ENCODE measurements at places on chromosomes 6 and 20. TPM values are rescaled to one million over a fixed set of nuclear protein-coding genes. Genes with fewer than 3 reads are reported as not detected.

GRCh38 chr6:118507636-118508035, 40.5 kb upstream of the PLN start:
- H3K27ac ChIP-seq = no peak overlapping the region
- no peak overlapping the region for H3K4me3 ChIP-seq
- no peaks in the 10 kb centered on the region for H3K27me3 ChIP-seq
- H3K4me1 ChIP-seq = no peaks in the 10 kb centered on the region
- H3K36me3 ChIP-seq = peaks cover 6% of the 10 kb centered on the region

GRCh38 chr6:91476000-91476399, 889.1 kb upstream of the MAP3K7 start:
- H3K4me1 ChIP-seq = no peaks in the 10 kb centered on the region
- no peak overlapping the region for H3K27ac ChIP-seq
- no peak overlapping the region for H3K4me3 ChIP-seq

DNA sequence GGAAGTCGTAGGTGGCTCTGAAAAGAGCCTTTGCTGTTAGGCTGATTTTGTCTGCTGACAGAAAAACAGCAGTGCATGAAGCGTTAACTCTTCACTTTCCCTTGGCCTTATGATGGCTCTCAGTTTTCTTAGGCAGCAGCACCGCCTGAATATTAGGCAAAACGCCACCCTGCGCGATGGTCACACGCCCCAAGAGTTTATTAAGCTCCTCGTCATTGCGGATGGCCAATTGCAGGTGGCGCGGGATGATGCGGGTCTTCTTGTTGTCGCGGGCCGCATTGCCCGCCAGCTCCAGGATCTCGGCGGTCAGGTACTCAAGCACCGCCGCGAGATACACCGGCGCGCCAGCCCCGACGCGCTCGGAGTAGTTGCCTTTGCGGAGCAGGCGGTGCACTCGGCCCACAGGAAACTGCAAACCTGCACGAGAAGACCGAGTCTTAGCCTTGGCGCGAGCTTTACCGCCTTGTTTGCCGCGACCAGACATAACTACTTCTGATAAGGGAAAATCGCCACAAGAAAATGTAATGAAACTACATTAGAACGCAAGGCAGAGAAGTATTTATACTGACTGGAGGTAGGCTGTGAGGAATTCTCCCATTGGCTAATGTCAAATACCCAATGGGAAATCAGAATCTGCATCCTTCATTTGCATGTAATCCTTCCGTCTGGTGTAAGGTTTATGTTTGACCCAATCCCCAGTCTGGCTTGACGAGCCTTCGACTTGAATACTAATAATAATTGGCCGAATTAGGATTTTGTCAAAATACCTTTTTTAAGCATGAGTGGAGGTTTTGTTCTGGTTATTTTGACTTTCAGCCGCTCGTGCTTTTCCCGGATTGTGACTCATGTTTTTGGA, 53.9 kb upstream of the HFE start:
- H3K4me1 ChIP-seq = peaks cover 19% of the 10 kb centered on the region
- peak; percentile 93 for DNase-seq
- no peaks in the 10 kb centered on the region for H3K36me3 ChIP-seq
- H3K27me3 ChIP-seq = no peaks in the 10 kb centered on the region
- peak overlapping the region; percentile 90 for H3K27ac ChIP-seq

GRCh38 chr6:85810558-85810957, 167.9 kb upstream of the SYNCRIP start:
- no peak overlapping the region for H3K4me3 ChIP-seq
- no peak overlapping the region for H3K27ac ChIP-seq
- DNase-seq = no peak
- H3K36me3 ChIP-seq = no peaks in the 10 kb centered on the region
- no peaks in the 10 kb centered on the region for H3K4me1 ChIP-seq

GRCh38 chr20:15836634-15837033, 736.6 kb downstream of the KIF16B start:
- no peaks in the 10 kb centered on the region for H3K27me3 ChIP-seq
- no peak overlapping the region for H3K27ac ChIP-seq
- H3K4me3 ChIP-seq = no peak overlapping the region
- no peak for DNase-seq

DNA sequence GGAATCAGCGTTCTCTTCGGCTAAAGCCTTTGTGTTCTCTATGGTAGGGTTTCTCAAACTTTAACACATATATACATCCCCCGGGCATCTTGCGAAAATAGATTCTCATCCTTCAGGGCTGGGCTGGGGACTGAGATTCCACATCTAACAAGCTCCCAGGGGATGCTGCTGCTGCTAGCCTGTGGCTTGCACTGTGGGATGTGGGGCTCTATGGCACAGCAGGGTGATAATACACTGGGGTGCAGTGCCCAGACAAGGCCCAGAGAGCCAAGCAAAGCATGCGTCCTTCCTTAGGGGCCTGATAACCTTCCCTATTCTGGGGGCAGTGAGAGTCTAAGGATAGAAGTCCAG, 102.0 kb downstream of the LAMP5 start:
- H3K36me3 ChIP-seq = no peaks in the 10 kb centered on the region
- H3K4me1 ChIP-seq = peaks cover 6% of the 10 kb centered on the region
- no peak overlapping the region for H3K27ac ChIP-seq
- no peak for DNase-seq
- peaks cover 26% of the 10 kb centered on the region for H3K27me3 ChIP-seq
- H3K4me3 ChIP-seq = peak overlapping the region; percentile 12

- H3K27ac ChIP-seq = no peak overlapping the region
- peaks cover 6% of the 10 kb centered on the region for H3K4me1 ChIP-seq
- DNase-seq = no peak
- H3K4me3 ChIP-seq = no peak overlapping the region
- H3K36me3 ChIP-seq = no peaks in the 10 kb centered on the region
- H3K27me3 ChIP-seq = no peaks in the 10 kb centered on the region
Observed at GRCh38 chr6:1079525-1079924, 232.4 kb upstream of the FOXQ1 start.

DNA sequence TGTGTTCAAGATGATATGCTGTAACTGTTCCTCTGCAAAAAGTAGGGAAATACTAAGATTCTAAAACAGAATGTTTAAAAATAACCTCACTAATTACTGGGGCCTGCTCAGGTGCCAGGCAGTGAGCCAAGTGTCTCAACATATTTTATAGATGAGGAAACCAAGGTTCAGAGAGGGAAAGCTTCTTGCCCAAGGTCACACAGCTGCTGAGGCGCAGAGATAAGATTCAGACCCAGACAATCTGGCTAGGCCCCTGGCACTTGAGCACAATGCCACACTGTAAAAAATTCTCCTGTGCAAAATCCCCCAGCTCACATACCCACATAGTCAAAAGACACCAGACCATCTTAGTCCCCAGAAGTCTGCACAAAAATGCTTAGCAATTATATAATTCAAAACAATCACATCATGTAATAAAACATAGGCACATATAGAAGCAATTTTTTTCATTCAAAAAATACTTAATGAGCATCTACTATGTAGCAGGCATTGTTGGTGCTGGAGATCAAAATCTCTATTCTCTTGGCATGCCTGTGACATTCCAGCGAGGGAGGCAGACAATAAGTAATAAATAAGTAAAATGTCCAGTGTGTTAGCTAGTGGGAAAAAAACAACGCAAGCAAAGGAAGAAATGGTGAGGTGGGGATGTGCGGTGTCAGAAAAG, 10.3 kb downstream of the PREX1 start:
- no peak overlapping the region for H3K27ac ChIP-seq
- H3K27me3 ChIP-seq = peaks cover 4% of the 10 kb centered on the region
- no peak overlapping the region for H3K4me3 ChIP-seq
- no peaks in the 10 kb centered on the region for H3K36me3 ChIP-seq

- no peaks in the 10 kb centered on the region for H3K36me3 ChIP-seq
- no peak for DNase-seq
- no peak overlapping the region for H3K4me3 ChIP-seq
- no peaks in the 10 kb centered on the region for H3K4me1 ChIP-seq
- H3K27ac ChIP-seq = no peak overlapping the region
- H3K27me3 ChIP-seq = no peaks in the 10 kb centered on the region
Observed at GRCh38 chr6:86537292-86537861, 400.0 kb upstream of the HTR1E start.

- H3K4me3 ChIP-seq = no peak overlapping the region
- no peaks in the 10 kb centered on the region for H3K36me3 ChIP-seq
- no peak for DNase-seq
- no peaks in the 10 kb centered on the region for H3K27me3 ChIP-seq
- no peaks in the 10 kb centered on the region for H3K4me1 ChIP-seq
Observed at GRCh38 chr20:43151901-43152300, 37.8 kb downstream of the PTPRT start.

DNA sequence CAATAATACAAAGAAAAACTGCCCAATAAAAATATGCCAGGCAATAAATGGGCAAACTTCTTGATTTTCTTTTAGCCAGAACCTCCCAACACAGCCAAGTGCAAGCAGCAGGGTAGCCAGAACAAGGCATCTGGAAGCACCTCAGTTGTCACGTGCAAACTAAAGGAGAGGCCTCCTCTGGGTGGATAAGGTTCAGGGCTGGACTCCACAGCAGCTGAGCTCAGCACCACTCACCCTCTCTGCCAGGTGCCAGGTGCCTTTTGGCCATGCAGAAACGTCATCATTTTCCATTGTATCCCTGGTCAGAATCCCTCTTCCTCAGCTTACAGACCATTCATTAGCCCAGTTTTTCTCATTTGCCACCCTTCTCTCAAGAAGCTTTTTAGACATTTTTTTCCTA, 52.7 kb downstream of the SOD2 start:
- H3K4me1 ChIP-seq = no peaks in the 10 kb centered on the region
- H3K4me3 ChIP-seq = no peak overlapping the region
- no peaks in the 10 kb centered on the region for H3K27me3 ChIP-seq
- H3K36me3 ChIP-seq = no peaks in the 10 kb centered on the region
- H3K27ac ChIP-seq = no peak overlapping the region
- DNase-seq = no peak

GRCh38 chr6:74208239-74208638, 512.2 kb downstream of the CD109 start:
- DNase-seq = no peak
- no peak overlapping the region for H3K27ac ChIP-seq
- H3K36me3 ChIP-seq = no peaks in the 10 kb centered on the region
- H3K27me3 ChIP-seq = no peaks in the 10 kb centered on the region
- no peaks in the 10 kb centered on the region for H3K4me1 ChIP-seq

GRCh38 chr20:38252292-38253288, 7.9 kb downstream of the KIAA1755 start:
- no peak for DNase-seq
- H3K27me3 ChIP-seq = no peaks in the 10 kb centered on the region
- H3K4me1 ChIP-seq = peaks cover 30% of the 10 kb centered on the region
- H3K36me3 ChIP-seq = peaks cover 3% of the 10 kb centered on the region
- no peak overlapping the region for H3K4me3 ChIP-seq

DNA sequence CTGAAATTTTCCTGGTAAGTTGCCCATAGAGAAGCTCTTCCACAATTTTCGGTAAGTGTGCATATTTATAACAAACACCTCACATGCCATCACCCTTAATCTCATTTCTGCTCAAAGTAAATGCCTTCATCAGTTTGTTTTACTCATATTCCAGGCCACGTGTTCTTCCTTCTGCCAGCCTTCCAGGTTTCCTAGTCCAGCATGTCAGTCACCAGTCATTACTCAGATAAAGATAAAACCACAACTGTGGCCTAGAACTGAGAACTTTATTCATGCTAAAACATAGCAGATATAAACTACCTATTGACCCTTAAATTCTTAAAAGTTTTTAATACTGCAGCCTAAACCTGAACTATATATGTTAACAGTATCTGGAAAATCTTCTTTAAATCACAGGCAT, 149.5 kb upstream of the SLC22A16 start:
- H3K27ac ChIP-seq = no peak overlapping the region
- no peaks in the 10 kb centered on the region for H3K27me3 ChIP-seq
- H3K4me1 ChIP-seq = peaks cover 17% of the 10 kb centered on the region
- no peaks in the 10 kb centered on the region for H3K36me3 ChIP-seq

DNA sequence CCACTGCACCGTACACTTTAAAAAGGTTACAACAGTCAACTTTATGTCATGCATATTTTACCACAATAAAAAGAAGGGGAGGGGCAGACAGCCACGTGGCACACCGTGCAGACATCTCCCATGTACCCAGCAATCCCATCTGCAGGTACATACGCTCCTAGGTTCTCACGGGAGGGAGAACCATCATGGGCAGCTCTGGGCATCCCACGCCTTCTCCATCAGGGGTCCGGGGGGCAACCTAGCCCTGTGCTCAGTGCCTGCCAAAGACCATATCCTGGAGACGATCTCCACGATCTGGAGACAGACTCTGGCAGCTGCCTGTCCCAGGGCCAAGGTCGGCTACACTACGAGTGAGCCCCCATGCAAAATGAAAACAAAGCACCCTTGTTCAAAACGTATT, 2.5 kb upstream of the BNIP5 start:
- no peak overlapping the region for H3K4me3 ChIP-seq
- no peaks in the 10 kb centered on the region for H3K36me3 ChIP-seq
- no peak overlapping the region for H3K27ac ChIP-seq
- H3K4me1 ChIP-seq = peaks cover 7% of the 10 kb centered on the region
- H3K27me3 ChIP-seq = peaks cover 57% of the 10 kb centered on the region
- DNase-seq = no peak

GRCh38 chr6:138800377-138801150, 4.7 kb downstream of the ECT2L start:
- no peak overlapping the region for H3K27ac ChIP-seq
- H3K36me3 ChIP-seq = no peaks in the 10 kb centered on the region
- H3K4me3 ChIP-seq = no peak overlapping the region
- H3K27me3 ChIP-seq = no peaks in the 10 kb centered on the region
- DNase-seq = no peak

DNA sequence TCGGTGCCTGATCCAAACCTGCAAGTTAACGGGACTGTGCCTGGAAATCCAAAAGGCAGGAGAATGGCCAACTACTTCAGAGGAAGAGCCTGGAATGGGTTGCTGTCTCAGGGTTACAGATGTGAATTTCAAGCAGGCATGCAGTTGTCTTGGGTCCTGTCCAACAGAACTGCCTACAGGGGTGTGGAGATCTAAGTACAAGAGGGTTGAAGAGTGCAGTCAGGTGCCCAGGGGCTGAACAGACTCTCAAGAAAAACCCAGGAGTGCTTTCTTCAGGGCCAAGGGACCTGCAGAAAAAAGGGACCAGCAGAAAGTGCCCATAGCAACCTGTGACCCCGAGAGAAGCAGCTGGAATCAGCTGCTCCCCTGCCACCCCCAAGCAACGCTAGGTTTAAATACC, 71.0 kb downstream of the PREP start:
- DNase-seq = no peak
- H3K27ac ChIP-seq = no peak overlapping the region
- no peak overlapping the region for H3K4me3 ChIP-seq
- H3K36me3 ChIP-seq = peaks cover 14% of the 10 kb centered on the region
- peaks cover 8% of the 10 kb centered on the region for H3K4me1 ChIP-seq
- no peaks in the 10 kb centered on the region for H3K27me3 ChIP-seq

- H3K27me3 ChIP-seq = no peaks in the 10 kb centered on the region
- H3K27ac ChIP-seq = no peak overlapping the region
- H3K4me3 ChIP-seq = no peak overlapping the region
- no peaks in the 10 kb centered on the region for H3K36me3 ChIP-seq
- H3K4me1 ChIP-seq = no peaks in the 10 kb centered on the region
- DNase-seq = no peak
Observed at GRCh38 chr6:96704713-96705112, 132.6 kb downstream of the GPR63 start.

The TBXT gene
- not detected for total RNA-seq

The SRSF3 gene
- total RNA-seq = 289 TPM

The CST3 gene
- total RNA-seq = 229 TPM

The RIPOR2 gene
- 2.1 TPM for total RNA-seq

The PBOV1 gene
- total RNA-seq = not detected

The HRH3 gene
- not detected for total RNA-seq

The KCNK5 gene
- total RNA-seq = not detected

The SEL1L2 gene
- total RNA-seq = not detected

The KIF25 gene
- not detected for total RNA-seq

The PERP gene
- total RNA-seq = 7.7 TPM

The SLC22A2 gene
- under 0.01 TPM for total RNA-seq

All from osteoblast (primary cell).